Activated gamma-delta T cell treated with anti-CD3 and anti-CD28 coated beads, Interleukin-2, amount 50 U/mL, for 16 hours (primary cell): ENCODE measurements at places on chromosomes 16 and 17.

DNA sequence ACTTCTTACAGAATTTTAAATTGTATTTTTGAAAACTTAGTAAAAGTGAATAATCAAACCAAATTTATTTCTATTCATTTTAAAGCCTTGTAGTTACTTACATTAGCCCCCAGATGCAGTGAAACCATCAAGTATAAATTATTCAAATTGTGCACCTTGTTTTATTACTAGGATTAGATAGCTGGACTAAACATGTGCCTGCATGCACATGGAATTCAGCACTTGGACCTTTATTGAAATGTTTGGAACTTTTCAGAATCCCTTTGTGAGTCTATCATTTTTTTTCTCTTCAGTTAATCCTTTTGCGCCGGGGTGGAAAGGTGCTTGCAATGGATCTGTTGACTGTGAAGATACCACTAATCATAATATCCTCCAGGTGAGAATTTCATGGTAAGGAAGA lies 4.7 kb downstream of the ZPBP2 start:
- no peak for DNase-seq

GRCh38 chr17:80291691-80292487 lies 31.2 kb downstream of the RNF213 start:
- no peak for DNase-seq

GRCh38 chr17:30116345-30116660 lies 313 bp upstream of the NSRP1 start:
- no peak for DNase-seq

DNA sequence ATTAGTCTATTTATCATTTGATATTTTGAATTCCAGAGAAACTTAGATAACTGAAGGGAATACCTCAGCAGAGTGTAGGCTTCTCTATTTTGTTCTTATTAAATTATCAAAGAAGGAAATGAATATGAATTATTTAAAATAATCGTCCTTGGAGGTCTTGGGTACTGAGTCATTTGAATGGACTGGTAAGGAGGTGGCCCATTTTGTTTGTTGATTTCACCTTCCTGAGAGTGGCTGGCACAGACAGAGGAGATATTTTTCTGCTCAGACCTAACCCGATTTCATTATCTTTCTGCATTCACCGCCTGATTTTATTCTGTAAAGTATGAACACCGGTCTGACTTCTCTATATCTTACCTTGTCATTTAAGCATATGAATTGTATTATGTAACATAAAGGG lies 88.0 kb downstream of the USP22 start:
- DNase-seq, result no peak
